ENCODE measurements at places on chromosomes 4 and X. TPM values are rescaled to one million over a fixed set of nuclear protein-coding genes. Genes with fewer than 3 reads are reported as not detected.

- H3K4me1 ChIP-seq = no peaks in the 10 kb centered on the region
These were observed 183.5 kb upstream of the NDP start for GRCh38 chrX:44156726-44157125.

The GAB1 gene
- total RNA-seq = 46.9 TPM

The CPLX1 gene
- 20.9 TPM for total RNA-seq

GRCh38 chr4:128917781-128918180 lies 108.3 kb downstream of the JADE1 start:
- no peaks in the 10 kb centered on the region for H3K4me1 ChIP-seq
- no peak overlapping the region for H3K4me3 ChIP-seq
- no peak overlapping the region for H3K27ac ChIP-seq

The AMBN gene
- 0.27 TPM for total RNA-seq

DNA sequence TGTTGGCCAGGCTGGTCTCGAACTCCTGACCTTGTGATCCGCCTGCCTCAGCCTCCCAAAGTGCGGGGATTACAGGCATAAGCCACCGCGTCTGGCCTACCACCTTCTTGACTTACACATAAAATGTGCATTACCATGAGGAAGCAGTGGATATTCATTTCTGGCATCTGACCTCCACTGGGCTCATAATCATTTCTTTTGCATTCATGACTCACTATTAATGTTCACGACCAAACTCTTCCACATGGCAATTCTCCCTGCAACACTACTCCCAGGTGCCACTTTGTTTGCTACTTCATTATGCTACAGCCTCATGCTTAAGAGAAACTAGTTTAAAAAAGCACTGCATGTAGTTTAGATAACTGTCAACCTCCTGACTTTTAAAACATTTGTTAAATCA lies 22.7 kb downstream of the RASGEF1B start:
- H3K36me3 ChIP-seq = peaks cover 1% of the 10 kb centered on the region
- no peak for DNase-seq
- H3K27ac ChIP-seq = no peak overlapping the region
- no peaks in the 10 kb centered on the region for H3K27me3 ChIP-seq
- H3K4me1 ChIP-seq = no peaks in the 10 kb centered on the region

DNA sequence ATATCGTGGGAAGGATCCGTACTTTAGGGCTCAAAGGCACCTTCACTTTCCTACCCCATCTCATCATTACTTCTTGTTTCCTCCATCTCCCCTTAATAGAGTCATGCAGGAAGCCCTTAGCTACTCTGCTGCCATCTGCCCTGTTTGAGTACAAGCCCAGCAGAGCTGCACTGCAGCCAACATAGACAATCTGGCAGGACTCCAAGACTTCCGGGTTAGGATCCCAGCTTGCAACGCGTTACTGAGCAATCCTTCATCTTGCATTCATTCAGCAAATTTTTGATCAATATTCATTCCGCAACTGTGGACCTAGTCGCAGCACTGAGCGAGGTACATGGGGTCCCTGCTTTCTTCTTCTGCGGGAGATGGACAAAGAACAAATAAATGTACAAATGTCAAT lies 344.9 kb downstream of the BCOR start:
- H3K36me3 ChIP-seq = no peaks in the 10 kb centered on the region
- H3K27ac ChIP-seq = peak overlapping the region; percentile 56
- H3K27me3 ChIP-seq = no peaks in the 10 kb centered on the region
- H3K4me3 ChIP-seq = no peak overlapping the region

GRCh38 chr4:81220271-81220670 lies 5.2 kb upstream of the PRKG2 start:
- no peaks in the 10 kb centered on the region for H3K27me3 ChIP-seq
- no peaks in the 10 kb centered on the region for H3K36me3 ChIP-seq
- no peak for DNase-seq
- no peak overlapping the region for H3K4me3 ChIP-seq
- H3K4me1 ChIP-seq = no peaks in the 10 kb centered on the region

DNA sequence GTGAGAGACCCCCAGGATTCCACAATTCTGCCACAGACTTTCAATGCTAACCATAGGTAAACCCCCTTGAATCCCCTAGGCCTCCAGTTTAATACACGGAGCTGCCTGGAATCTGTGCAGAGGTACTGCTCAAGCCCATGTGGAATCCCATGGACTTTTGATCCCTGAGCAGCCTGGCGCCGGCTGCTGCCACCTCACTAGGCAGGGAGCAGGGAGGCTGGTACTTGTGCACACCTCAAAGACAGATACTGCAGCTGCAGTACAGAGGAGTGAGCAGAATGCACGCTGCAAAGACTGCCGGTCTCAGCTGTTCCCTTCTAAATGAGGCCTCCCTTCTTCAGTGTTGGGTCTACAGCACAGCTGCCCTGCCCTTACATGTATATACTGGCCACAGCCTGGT lies 79.4 kb downstream of the RPS6KA6 start:
- no peak overlapping the region for H3K4me3 ChIP-seq
- DNase-seq = no peak
- no peak overlapping the region for H3K27ac ChIP-seq
- H3K36me3 ChIP-seq = no peaks in the 10 kb centered on the region
- no peaks in the 10 kb centered on the region for H3K27me3 ChIP-seq

GRCh38 chrX:48883729-48884128 lies 13.8 kb downstream of the TIMM17B start:
- no peak overlapping the region for H3K4me3 ChIP-seq
- no peak overlapping the region for H3K27ac ChIP-seq
- no peaks in the 10 kb centered on the region for H3K4me1 ChIP-seq
- no peak for DNase-seq
